ENCODE measurements at places on chromosomes 3 and 15.

DNA sequence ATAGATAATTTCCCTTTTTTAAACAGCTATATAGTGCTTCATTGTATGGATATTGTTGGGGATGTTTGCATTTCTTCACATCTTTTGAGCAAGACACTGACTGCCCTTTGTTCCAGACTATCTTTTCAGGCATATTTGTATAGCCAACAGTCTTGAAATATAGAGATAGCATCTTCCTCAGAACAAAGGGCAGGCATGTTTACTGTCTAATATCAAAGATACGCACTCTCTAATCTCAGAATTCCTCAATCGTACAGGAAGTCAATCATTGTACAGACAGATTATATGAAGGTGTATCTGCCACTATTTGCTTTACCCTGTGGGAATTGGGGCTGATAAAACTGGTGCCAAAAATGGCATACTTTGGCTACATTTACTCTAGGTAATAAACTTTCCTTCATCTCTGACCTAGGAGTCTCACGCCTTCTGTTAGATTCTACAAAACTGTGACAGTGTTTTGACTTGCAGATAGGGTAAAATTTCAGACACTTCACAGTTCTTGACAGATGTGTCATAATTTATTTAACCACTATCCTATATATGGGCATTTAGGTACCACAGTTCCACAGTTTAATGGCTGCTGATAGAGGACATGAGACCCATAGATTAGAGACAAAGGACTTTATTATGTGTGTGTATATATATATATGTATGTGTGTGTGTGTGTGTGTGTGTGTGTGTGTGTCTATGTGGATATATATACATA lies 321.0 kb downstream of the IGSF11 start:
- no peak for DNase-seq

- peak; percentile 65 for DNase-seq
Measured at GRCh38 chr15:90143166-90143655, 40.9 kb upstream of the IDH2 start.

- DNase-seq = no peak
Measured at GRCh38 chr3:23566499-23566898, 239.3 kb upstream of the UBE2E1 start.

DNA sequence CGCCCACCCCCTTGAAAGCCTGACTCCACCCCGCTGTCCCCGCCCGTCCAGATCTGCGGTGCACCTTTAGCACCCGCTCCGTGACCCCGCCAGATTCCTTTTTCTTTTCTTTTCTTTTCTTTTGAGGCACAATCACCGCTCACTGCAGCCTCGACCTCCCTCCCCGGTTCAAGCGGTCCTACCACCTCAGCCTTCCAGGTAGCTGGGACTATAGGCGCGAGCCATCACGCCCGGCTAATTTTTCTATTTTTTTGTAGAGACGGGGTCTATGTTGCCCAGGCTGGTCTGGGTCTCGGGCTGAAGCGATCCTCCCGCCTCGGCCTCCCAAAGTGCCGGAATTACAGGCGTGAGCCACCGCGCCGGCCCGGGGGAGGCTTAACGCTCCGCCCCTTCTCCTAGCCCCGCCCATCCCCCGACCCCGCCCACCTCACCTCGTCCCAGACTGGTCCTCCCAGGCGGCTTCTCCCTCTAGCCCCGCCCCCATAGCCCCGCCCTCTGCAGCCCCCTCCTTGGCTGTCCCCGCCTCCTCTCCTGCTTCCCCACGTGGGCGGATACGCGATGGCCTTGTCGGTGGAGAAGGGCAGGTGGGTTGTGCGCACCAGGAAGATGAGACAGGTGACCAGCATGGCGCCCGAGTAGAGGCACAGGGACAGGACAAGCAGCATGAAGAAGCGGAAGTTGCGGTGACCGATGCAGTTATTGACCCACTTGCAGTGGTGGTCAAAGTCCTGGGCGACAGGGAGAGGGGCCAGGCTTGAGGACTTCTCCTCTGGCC lies 3.2 kb downstream of the ZDHHC19 start:
- no peak for DNase-seq

- DNase-seq = no peak
Measured at GRCh38 chr3:12750223-12750622, 8.8 kb downstream of the TMEM40 start.

DNA sequence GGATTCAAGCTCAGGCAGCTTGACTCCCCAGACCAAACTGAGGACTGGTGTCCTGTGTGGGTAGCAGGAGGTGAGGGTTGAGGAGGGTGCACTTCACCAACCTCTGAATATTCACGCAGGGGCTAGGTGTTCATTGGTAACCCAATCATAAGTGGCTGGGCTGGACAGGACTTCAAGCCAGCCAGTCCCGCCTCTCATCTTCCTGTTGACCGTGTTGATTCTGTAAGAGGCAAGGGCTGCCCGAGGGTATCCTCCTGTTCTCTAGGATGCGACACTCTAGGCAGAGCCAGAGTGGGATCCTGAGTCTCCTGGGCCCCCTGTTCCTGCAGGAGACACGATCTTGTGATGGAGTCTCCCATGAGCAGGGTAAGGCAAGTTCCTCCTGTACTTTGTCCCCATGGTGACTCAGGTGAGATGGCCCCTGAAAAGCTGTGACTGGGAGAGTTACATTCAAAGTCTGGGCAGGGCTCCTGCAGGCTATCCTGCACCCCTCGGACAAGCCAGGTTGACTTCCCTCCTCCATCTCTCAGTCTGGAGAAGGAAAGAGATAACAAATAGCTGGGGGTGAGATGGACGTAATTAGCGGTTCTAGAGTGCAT lies 58.1 kb upstream of the POMGNT2 start:
- DNase-seq = no peak

DNA sequence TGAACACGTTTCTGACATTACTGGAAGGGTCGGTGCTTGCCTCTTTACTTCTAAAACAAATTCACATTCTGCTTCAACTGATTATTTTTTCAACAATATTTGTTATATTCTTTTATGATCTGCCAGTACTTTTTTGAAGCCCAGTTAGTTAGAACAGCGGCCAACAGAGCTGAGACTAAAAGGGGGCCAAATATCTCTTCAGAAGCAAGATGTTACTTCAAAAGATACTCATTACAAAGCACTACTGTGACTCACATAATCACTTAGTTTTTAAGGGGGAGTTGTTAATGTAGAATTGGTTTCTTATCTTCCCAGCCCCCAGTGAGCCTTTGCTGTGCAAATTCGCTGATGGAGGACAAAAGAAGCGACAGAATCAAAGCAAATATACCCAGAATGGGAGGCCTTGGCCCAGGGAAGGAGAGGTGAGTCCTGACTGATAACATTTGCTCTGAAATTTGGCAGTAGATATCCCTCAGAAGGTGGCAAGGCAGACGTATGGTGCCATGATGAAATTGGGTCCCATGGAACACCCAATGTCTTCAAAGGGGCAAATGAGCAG lies 587.8 kb downstream of the RBMS3 start:
- no peak for DNase-seq

DNA sequence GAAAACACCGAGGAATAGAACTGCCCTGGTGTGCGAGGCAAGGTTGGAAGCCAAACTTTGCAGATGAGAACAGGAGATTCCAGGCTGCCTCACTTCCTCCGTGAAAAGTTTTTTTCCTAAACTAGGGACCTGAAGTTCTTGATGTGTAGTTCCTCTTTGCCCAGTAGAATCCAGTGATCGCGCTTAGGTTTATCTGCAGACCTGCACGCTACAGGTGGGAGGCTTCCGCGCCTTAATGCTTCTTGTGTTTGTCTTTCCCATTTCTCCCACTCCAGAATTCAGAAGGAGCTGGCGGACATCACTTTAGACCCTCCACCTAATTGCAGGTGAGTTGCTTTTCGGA lies 5.4 kb downstream of the UBE2E1 start:
- no peak for DNase-seq

DNA sequence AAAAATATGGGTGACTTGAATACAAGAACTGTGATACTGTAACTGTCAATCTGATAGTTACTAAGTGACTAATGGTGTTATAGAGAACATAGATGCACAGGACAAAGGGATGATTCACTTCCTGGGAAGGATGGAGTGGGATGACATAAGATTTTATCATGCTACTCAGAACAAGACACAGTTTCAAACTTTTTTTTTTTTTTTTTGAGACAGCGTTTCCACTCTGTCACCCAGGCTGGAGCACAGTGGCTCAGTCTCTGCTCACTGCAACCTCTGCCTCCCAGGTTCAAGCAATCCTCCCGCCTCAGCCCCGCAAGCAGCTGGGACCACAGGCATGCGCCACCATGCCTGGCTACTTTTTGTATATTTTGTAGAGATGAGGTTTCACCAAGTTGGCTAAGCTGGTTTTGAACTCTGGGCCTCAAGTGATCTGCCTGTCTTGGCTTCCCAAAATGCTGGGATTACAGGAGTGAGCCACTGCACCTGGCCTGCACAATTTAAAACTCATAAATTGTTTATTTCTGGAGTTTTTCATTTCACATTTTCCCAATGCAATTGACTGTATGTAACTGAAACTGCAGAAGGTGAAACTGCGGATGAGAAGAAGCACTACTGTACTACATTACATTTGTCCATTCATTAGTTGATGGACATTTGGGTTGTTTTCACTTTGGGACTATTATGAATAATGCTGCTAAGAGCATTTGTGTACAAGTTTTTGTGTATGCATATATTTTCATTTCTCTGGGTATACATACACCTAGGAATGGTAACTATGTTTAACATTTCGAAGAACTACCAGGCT lies 40.6 kb downstream of the ADIPOQ start:
- DNase-seq = no peak

DNA sequence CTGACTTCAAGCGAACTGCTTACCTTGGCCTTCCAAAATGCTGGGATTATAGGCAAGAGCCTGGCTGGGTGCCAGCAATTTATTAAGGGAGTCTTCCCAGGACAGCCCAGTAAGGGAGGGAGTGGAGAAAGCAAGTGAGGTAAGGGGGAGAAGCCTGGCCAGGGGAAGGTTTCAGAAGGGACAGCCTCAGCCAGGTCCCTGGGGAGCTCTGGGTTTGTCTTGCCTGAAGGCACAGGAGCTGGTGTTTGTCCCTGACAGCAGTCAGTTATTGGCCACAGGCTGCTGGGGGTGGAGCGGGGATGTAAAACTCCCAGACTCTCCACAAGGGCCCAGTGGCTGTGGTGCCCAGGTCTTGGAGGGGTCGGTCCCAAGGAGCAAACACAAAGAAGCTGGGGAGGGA lies 33.0 kb upstream of the CDCP1 start:
- no peak for DNase-seq

- DNase-seq = no peak
Measured at GRCh38 chr3:16884748-16885592, at the start of gene PLCL2. TSS of gene PLCL2 (plus strand) at chr3:16884955. CDS start at chr3:16885040, 85 bp downstream.

- DNase-seq = no peak
Measured at GRCh38 chr15:81425905-81426304, 51.9 kb upstream of the TMC3 start.

GRCh38 chr3:25967385-25967784 lies 177.5 kb downstream of the OXSM start:
- no peak for DNase-seq

- DNase-seq = no peak
Measured at GRCh38 chr15:40660686-40661085, 34.3 kb upstream of the RAD51 start.

DNA sequence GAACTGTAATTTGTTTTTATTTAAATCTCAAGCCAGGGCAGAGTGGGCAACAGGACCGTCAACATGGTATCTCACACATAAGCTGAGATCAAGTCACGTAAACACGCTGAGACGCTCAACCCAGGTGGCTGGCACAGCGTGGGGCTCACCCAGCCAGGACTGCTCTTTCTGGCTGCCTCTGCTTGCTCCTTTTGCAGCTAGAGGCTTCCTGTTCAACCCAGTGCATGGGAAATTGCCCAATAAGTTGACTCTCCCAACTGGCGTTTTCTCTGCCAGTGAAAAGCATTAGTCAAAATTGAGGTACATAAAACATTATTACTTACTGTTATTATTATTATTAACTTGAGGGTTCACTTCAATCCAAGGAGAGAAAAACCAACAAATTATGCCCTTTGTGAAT lies 398.1 kb downstream of the NR2F2 start:
- DNase-seq = no peak

DNA sequence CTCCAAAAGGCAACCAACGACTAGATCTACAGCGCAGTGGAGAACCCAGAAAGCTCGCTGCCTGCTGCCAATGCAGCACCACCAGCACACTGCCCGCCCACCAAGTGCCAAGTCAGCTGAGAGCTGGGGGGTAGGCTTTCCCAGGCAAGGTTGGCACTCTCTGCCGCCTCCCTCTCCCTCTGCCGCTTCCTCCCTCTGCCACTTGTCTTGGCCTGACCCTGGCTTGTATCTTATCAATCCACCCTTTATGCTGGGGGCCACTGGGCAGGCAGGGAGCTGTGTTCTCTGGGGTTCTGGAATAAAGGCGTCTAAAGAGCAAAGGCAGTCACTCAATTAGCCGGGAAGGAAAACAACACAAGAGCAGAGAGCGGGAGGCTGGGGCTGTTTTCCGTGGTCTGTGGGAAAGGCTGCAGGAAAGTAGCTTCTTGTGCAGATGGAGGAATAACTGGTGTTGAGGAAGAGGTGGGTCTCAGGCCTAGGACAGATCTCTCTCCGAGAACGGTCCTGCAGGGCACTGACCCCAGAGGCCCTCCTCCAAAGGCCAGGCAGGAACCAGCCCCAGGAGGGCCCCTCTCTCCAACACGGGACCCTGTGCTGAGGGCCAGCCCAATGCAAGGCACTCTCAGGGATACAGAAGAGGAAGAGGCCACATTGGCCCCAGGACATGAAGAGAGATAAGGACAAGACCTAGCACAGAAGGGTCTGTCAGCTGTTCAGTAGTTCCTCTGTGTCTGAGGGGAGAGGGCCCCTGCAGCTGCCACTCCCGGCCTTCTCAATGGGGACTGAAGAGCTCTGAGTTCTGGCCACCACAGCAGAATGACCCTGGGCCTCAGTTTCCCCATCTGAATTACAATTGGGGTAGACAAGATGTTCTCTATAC lies 30.8 kb downstream of the ACSBG1 start:
- DNase-seq = no peak

GRCh38 chr3:196192524-196193051 lies 18.6 kb downstream of the ZDHHC19 start:
- no peak for DNase-seq

- peak; percentile 15 for DNase-seq
Measured at GRCh38 chr3:72379500-72380187, 468.6 kb downstream of the SHQ1 start.

DNA sequence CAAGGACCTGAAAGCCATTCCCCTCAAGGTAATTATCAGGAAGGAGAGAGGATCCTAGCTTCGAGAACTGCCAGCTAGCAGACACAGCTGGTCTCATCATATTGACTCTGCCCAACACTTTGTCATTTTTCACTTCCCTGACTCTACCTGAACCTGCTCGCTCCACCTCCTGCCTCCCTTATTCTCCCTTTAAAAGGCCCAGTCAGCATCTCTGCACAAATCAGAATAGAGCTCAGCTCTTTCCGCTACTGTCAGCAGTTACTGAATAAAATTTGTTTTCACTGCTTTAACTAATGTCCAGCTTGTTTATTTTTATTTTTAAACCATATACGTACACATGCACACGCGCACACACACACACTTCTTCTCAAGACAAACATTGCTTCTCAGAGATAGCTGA lies 57.2 kb upstream of the MCF2L2 start:
- DNase-seq = no peak

DNA sequence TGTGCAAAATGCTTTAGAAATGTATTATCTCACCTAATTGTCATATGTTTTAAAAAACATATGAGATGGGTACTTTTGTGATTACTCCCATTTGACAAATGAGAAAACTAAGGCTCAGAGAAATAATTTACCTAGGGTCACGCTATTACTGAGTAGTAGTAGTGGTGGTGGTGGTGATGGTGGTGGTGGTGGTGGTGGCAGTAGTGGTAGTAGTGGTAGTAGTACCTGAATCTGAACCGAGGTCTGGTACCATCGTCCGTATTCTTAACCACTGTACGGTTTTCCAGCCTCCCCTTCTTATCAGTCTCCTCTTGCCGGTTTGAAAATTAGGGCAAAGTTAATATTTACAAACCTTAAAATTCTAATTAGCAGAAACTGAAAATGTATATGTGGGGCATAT lies 102.4 kb downstream of the KLHL25 start:
- DNase-seq = no peak
